ENCODE measurements at places on chromosomes 6 and 20.

DNA sequence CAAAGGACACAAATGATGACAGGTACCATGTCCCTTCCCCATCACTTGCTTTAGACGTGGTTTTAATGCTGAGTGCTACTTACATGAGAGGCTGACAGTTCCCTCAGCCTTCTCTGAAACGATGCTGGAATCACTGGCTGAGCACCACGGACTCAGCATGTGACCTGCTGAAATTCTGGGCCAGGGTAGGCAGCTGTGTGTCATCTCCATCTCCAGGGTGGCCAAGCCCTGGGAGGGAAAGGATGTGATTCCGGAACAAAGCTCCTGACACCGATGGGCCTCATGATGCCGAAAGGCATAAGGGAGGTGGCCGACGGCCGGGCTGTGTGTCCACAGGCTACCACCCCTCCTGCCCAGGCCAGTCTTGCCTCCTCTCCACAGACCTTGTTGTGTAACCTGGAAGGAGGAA, 184.3 kb upstream of the CST7 start:
- peak; percentile 35 for DNase-seq

DNA sequence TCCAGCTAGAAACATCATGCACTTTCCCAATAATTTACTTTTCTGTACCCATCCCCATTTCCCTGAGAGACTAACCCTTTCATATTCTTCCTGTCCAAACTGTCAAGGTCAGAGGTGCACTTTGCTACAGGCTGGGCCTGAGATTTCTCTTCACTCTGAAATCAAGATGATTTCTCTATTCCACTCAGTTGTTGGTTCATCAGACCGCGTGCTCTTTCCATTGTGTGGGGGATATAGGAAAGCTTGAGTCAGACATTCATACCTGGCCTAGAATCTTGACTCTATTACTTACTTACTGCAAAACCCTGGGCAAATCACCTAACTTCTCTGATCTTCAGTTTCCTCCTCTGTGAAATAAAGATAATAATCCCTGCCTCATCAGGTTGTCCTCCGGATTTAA, 4.7 kb upstream of the ZDHHC14 start:
- no peak for DNase-seq

GRCh38 chr6:105862936-105863607, 223.1 kb upstream of the PRDM1 start:
- no peak for DNase-seq

- peak; percentile 56 for DNase-seq
Measured at GRCh38 chr6:113994934-113995342, 24.0 kb upstream of the HDAC2 start.

- DNase-seq, result no peak
Measured at GRCh38 chr6:9205645-9206044, 770.3 kb upstream of the SLC35B3 start.

DNA sequence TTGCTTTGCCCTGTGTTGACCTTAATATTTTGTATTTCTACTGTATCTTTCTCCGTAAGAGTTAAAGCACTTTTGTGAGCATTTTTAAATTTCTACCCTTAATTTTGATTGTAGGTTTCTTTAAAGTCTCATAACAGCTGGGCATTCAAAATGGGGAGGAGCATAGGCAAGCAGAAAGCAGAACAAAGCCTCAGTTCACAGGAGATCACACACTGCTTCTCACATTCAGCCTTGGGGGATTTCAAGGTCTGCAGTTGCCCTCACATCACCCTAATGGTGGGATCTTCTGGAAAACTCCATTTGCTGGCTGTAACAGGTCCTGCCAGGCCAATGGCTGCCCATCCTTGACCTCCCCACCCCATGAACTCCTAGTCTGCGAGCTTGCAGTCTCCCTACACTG, 292.9 kb downstream of the PHACTR1 start:
- no peak for DNase-seq

- no peak for DNase-seq
Measured at GRCh38 chr6:35228481-35228880, 14.7 kb downstream of the SCUBE3 start.

DNA sequence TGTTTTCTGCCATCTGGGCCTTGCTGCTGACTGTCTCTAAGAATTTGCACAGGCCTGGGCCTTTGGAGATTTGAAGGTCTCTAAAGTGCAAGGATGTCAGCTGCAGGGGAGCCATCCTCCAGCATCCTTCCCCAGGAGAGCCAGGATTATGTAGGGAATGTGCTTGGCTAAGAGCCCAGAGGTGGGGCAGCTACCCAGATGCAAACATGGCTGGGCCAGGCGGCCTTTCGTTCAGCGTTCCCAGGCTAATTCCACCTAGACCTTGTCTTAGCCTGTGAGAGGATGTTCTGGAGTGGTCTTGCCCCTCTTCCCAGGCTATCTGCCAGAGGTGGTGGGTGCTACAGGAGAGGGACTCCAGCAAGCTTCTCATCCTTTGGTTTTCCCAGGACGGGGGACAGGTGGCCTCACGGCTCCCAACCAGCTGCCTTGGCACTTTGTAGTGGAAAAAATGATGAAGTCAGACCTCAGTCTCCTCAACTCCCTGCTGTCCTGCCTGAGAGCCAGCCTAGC, 7.7 kb upstream of the PTGIS start:
- no peak for DNase-seq

- DNase-seq, result no peak
Measured at GRCh38 chr6:139540276-139540675, 165.8 kb upstream of the CITED2 start.

GRCh38 chr6:139777202-139777970, 402.9 kb upstream of the CITED2 start:
- no peak for DNase-seq

DNA sequence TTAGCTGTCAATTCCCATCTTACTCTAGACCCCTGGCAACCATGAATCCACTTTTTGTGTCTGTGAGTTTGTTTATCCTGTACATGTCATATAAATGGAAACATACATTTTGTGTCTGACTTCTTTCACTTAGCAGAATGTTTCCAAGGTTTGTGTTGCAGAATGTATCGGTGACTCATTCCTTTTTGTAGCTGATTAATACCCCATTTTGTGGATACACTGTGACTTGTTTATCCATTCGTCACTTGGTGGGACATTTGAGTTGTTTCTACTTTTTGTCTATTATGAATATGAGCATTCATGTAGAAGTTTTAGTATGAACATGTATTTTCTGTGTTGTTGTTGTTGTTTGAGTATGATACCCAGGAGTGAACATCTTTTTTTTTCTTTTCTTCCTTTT, 21.4 kb downstream of the CDYL start:
- DNase-seq, result no peak

DNA sequence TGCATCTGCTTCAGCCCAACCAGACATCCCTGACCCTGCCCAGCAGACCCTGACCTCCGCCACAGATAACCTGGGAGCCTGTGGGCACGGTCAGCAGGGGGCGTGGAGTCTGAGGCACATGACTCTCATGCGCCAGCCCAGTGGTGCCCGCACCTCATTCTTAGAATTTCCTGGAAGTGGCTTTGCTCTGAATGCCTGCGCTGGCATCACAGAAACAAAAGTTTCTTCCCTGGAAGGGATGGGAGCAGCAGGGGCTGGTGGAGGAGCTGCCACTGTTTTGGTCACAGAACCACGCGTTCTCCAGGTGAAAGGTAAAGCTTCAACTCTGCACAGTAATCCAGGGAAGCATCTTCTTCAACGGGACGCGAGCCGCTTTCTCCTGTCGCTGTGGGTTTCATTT, 67.9 kb upstream of the DUSP22 start:
- DNase-seq, result no peak

- DNase-seq, result no peak
Measured at GRCh38 chr6:101545191-101545590, 151.7 kb downstream of the GRIK2 start.

- no peak for DNase-seq
Measured at GRCh38 chr6:96542702-96543101, 20.2 kb upstream of the FHL5 start.

DNA sequence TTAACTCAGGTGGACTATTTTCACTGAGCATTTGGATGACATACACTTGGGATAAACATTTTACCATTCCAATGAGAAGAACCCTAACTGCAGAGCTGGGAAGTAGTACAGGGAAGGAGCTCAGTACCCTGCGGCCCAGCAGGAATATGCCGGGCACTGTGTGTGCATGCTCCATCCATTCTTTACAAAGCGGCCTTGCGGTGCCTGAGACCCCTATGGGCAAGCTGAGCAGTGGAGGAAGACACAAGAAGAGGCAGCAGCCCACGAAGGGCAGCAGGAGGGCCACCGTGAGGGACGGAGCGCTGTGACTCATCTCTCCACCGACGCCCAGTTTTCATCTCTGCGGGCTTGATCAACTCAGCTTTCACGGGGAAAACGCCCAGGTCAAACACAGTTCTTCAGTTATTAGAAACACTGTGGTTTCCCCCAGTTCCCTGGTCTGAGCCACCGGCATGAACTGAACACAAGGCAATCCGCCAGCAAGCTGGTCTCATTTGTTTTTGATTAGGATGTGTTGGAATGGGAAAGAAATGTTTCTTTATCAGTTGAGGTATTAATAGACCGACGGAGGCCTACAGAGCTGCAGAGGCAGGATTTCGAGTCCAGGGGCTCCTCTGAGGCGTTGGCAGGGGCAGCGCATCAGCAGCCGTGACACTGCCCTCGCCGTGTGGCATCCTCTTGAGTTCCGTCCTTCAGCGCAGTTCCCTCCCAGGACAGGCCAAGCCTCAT, 44.9 kb downstream of the IRF4 start:
- DNase-seq, result no peak

- DNase-seq, result no peak
Measured at GRCh38 chr20:13046409-13046808, 37.6 kb downstream of the SPTLC3 start.

GRCh38 chr6:168704678-168705077, 263.7 kb downstream of the SMOC2 start:
- no peak for DNase-seq

DNA sequence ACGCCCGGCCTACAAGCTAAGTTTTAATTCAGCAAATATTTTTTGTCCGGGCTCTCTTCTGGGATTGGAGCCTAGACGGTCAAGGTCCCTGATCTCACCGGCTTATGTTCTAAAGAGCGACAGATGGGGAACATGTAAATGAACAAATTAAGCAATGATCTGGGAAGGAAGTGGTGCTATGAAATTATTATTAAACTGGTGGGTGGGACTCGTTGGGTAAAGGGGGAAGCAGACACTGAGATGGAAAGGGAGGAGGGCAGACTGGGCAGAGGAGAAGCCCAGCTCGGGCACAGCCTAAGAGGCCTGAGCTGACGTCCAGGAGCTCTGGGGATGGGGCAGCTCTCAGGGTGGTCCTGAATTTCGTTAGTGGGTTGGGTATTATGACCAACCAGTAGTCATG, 81.8 kb upstream of the AGPAT4 start:
- no peak for DNase-seq

- DNase-seq, result no peak
Measured at GRCh38 chr6:3888153-3888957, 39.2 kb downstream of the FAM50B start.

- no peak for DNase-seq
Measured at GRCh38 chr6:69792292-69792691, 4.5 kb downstream of the LMBRD1 start.

DNA sequence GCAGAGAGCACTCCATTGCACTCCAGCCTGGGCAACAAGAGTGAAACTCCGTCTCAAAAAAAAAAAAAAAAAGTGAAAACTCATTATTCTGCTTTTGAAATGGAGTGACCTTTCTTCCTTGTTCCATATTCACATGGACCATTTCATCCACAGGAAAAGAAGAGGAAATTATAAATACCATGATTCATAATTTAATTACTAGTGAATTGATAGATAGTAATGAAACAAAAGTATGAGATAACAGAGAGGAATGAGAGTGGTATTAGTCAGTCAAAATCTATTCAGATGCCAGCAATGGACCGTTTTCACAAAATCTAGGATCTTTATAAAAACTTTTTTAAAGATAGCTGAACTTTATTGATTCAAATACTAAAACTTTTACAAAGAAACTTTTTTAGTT, 443.1 kb upstream of the FLRT3 start:
- no peak for DNase-seq

GRCh38 chr20:59743767-59744485, 139.6 kb downstream of the PHACTR3 start:
- DNase-seq, result no peak

DNA sequence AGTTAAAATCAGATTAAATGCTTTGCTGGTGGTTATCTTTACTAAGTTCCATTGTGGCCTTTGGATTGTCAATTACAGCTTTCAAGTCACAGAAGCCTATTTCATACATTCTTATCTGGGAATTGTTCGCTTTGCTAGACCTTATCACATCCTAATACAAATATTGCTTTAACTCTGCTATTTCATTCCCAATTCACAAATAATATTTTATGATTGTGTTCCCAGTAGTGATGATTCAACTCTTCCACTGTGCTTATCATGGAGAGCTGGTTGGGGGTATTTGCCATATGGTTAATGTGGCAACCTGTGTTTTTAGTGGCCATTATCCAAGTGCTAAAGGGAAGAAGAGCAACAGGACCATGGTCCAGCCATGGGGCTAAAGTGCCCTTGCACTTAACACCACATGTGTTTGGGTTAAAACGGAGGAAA, 72.9 kb upstream of the GLP1R start:
- no peak for DNase-seq

DNA sequence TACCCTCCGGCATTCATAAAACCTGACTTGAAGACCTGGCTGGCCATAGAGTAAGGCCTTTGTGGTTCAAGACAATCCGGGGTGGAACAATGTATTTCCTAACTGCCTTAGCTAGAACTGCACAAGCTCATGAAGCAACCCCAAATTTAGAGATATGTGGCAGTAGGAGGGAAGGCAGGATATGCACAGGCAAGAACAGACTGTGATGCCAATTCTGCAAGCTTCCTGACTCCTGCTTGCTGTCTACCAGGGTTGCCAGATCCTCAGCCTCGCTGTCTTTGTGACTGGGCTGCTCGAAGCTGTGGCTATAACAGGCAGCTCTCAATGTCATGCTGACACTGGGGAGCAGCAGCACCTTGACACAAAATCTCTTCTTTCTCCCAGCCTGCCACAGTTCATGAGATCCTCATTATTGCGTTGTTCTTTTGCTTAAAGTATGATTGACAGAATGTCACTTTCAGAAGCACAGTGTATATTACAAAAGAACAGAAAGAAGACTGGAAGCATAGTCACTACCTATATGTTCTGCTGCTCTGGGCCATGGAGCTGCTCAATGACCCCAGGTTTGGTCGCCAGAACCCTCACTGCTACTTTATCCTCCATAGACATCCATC, 18.3 kb upstream of the SHLD1 start:
- DNase-seq, result no peak

- DNase-seq, result no peak
Measured at GRCh38 chr6:7939864-7940228, 29.3 kb upstream of the TXNDC5 start.

GRCh38 chr6:19837511-19838441, 606 bp downstream of the ID4 start:
- peak; percentile 78 for DNase-seq

- DNase-seq, result no peak
Measured at GRCh38 chr6:113143206-113143605, 713.9 kb upstream of the MARCKS start.

DNA sequence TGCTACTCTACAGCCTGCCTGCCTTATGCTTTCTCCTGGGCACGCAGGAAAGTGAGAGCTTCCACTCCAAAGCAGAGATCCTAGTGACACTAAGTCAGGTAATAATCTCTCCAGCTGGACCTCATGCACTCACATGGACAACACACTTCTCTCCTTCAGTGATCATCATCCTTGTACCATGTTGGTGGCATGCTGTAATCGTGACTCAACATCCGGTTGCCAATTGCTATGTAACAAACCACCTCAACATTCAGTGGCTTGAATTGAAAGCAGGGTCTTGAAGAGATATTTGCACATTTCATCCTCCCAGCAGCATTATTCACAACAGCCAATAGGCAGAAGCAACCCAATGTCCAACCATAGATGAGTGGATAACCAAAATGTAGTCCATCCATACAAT, 40.3 kb upstream of the PPP1R3G start:
- no peak for DNase-seq
